ENCODE measurements at places on chromosomes 13 and 19. TPM values are rescaled to one million over a fixed set of nuclear protein-coding genes. Genes with fewer than 3 reads are reported as not detected.

- H3K27me3 ChIP-seq = no peaks in the 10 kb centered on the region
- H3K36me3 ChIP-seq = no peaks in the 10 kb centered on the region
- DNase-seq = no peak
- no peak overlapping the region for H3K4me3 ChIP-seq
- H3K27ac ChIP-seq = no peak overlapping the region
Measured at GRCh38 chr13:92126399-92126798, 728.0 kb downstream of the GPC5 start.

DNA sequence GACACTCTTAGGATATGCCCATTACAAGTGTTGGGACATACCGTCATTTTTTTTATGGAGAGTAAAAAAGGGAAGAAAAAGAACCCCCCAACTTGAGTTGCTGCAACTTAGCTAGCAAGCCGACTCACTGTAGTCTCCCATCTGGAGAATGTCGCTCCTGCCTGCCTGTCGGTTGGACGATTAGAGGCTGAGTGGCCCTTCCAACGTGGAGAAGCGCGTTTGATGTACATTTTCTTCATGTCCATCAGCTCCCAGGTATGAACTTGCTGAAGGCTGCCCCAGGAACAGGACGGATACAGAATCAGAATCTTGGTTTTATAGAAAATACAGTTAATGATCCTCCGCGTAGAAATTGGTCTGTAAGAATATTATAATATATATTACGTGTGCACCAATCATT, 189.0 kb upstream of the SOX1 start:
- DNase-seq = no peak
- H3K27ac ChIP-seq = no peak overlapping the region
- no peaks in the 10 kb centered on the region for H3K36me3 ChIP-seq
- H3K27me3 ChIP-seq = no peaks in the 10 kb centered on the region
- H3K4me3 ChIP-seq = no peak overlapping the region

Gene ZNF285
- total RNA-seq = 3.4 TPM

GRCh38 chr13:114032126-114032799, 58.4 kb upstream of the C13orf46 start:
- no peak overlapping the region for H3K4me3 ChIP-seq
- no peaks in the 10 kb centered on the region for H3K36me3 ChIP-seq
- H3K27ac ChIP-seq = no peak overlapping the region

DNA sequence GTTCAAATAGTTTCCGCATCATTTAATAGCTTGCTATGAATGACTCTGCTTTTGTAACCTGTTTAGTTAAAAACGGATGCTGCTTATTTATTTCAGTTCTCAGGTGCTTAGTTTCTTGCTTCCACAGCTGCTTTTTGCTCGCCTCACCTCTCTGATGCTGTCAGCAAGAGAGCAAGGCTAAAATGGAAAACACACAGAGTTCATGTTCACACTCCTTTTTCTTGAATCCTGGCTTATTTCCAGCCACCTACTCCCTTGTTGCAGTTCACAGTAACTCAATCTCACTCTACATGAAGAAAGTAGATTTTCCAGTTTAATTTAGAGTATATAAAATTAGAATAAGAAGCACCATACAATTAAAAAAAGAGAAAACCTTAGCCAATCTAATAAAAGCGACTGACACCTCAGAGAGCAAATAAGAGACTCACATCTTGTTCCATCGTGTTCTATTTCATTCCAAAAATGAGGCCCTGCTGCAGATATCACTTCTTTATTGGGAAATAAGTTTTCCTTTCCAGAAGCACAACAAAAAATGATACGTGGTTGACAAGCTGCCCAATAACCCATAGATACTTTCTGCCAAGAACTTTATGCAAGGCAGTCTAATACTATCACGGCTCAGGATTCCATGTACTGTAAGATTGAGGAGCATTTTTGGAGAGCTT, 326.1 kb upstream of the SLITRK1 start:
- no peaks in the 10 kb centered on the region for H3K27me3 ChIP-seq
- H3K36me3 ChIP-seq = no peaks in the 10 kb centered on the region
- no peak overlapping the region for H3K27ac ChIP-seq
- peaks cover 10% of the 10 kb centered on the region for H3K4me1 ChIP-seq
- no peak overlapping the region for H3K4me3 ChIP-seq
